T-helper 2 cell treated with Interferon-gamma antibody and Interleukin-4, amounts not matched to agents 5 μg/mL and 100 μg/mL, for 36 hours (primary cell): ENCODE measurements at places on chromosomes 7 and 10.

GRCh38 chr7:15862016-15862780 is 175.7 kb upstream of the MEOX2 start:
- DNase-seq = no peak

GRCh38 chr10:48289501-48290238 is 15.2 kb upstream of the FRMPD2 start:
- peak; percentile 49 for DNase-seq

- no peak for DNase-seq
Measured at GRCh38 chr10:128480601-128481000, 354.4 kb upstream of the MKI67 start.

- no peak for DNase-seq
Measured at GRCh38 chr7:3943779-3944520, 642.9 kb downstream of the SDK1 start.

- no peak for DNase-seq
Measured at GRCh38 chr7:26180792-26181198, 19.8 kb downstream of the HNRNPA2B1 start.

DNA sequence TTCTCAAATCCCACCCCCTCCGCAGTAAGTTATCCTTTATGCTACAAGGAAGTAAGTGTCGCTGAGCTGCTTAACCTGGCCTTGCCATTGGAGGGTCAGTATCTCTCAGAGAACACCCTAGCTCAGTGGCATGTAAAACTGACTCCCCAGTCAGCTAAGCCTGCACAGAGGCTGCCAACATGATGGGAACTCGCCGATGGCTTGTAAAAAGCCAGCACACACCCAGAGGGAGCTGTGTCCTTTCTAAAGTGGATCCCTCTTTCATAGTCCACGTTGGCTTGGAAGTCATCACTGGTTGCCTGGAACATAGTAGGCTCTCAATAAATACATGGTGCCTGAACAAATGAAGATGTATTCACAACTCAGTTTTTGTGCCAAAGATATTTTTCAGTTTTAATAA is 249.1 kb upstream of the YAE1 start:
- no peak for DNase-seq

- no peak for DNase-seq
Measured at GRCh38 chr10:63005246-63005645, 127.9 kb upstream of the NRBF2 start.

GRCh38 chr10:27525819-27526218 is 21.7 kb downstream of the RAB18 start:
- no peak for DNase-seq

DNA sequence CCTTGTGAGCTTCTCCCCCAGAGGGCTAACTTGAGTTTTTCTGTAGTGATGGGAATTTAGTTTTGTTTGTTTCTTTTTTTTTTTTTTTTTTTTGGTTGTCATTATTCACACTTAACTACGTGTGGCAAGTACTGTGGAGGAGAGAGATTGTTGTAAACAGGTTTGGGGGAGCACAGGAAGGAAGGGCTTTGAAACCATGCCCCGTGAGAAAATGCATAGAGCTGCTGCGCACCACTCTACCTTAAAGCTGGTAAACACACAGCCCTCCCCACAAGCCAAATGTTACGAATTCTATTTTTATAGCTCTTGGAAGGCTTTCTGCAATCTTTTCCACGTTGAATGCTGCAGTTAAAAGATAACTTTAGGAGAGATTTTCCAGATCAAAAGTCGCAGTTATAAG is 76.2 kb downstream of the ZNF22 start:
- DNase-seq = no peak

DNA sequence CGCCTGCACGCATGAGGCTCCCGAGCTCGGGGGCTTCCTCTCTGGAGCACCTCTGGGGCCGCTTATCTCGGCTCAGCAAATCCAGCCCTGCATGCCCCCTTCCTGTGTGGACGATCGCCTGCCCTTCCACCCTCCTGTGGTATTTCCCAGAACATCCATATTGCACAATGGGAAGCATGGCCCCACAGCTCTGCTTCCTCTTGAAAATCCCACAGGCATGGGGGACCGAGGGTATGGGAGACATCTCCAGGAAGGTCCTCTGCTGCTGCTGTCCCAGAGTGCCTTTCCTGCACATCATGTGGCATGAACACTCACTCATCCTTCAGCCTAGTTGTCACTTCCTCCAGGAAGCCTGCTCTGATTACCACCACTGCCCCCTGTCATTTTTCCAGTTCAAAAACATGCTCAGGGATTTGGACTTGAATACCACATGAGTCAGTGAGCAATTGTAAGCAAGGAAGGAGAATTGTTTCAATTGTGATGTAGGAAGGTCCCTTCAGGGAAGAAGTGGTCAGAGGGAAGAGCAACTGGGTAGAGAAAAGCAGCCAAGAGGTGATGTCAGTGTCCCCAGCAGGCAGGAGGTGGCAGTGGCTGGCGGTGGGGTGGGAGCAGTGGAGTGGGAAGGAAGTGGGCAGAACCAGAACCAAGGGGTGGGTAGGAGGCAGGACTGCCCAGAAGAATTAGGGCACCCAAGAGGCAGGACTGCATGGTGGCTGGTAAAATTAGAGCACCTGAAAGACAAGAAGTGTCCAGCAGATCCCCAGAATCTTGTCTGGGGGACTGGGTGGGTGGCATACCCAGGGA is 67.5 kb upstream of the ZMIZ1 start:
- DNase-seq = no peak

- no peak for DNase-seq
Measured at GRCh38 chr7:70614237-70615045, 517.5 kb upstream of the GALNT17 start.

DNA sequence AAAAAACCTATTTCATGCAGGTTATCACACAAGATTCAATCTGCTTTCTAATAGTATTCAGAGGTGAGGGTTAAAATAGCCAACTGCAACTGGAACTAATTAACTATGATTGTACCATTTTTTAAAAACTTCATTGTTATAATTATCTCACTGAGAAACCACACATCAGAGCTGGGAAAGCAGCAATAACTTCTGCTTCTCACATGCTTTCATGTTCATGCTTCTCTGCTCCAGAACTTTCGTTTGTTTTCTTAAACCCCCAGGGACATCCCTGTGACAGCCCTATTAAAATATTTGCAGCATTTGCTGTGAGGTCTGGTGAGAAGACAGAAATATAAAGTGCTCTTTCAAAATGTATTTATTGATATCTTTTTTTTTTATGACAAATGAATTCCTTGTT is 389.0 kb upstream of the SORCS1 start:
- no peak for DNase-seq

GRCh38 chr10:96043893-96044715 is 721 bp downstream of the CCNJ start:
- DNase-seq = peak; percentile 46

DNA sequence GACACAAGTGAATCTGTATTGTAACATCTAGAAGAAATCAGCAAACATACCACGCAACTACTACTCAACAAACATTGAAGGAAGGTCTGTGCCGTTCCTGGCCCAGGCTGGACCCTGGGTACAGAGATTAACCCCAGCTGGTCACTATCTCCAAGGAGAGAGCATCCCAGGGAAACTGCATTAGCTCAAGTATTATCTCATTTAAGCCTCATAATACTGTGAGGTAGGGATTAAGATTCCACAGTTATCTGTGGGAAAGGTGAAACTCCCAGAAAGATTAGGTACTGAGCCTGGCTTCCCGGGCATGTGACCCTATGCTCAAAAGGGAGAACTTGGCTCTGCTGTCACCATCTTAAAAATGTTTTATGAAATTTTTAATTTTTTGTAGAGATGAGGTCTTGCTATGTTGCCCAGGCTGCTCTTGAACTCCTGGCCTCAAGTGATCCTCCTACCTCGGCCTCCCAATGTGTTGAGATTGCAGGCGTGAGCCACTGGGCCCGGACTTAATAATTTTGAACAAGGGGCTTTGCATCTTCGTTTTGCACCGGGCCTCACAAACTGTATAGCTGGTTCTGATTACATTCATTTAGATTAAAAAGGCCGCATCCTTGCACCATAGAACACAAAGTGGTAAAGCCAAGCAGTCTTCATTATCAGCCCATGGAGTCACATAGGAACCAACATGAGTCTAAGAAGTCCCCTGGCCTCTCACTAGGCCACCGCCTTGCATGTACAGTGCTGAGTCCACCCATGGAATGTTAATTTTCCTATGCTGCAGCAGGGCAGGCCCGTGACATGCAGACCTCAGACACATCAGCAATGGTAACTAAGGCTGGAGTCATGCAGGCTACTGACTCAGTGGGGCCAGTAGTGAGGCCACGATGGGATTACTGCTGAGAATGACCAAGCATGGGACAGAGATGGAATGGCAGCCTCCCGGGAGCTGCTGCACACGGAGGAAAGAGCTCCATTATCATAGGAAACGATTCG is 5.5 kb upstream of the CTBP2 start:
- DNase-seq = no peak
